ENCODE measurements at places on chromosomes 4 and X.
A peak's percentile ranks its signal among the peaks of the same experiment; 100 is the strongest.

DNA sequence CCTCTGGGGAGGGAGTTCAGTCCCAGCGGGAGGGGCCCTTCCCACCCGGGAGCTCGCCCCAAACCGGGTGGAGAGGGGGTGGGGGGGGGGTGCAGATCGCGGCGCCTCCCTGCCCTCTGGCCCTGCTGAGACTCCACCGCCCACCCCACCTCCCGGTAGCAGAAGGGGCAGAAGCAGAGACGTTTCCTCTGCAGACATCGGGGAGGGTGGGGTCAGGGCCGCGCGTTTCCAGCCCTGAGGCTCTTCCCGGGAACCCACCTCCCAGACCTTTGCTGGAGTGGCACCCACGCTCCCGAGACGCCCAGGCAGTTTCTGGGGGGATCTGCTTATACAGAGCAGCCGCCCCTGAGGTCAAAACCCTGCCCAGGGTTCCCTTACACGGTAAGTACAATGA is 30.2 kb downstream of the CPLX1 start:
- no peak for DNase-seq

DNA sequence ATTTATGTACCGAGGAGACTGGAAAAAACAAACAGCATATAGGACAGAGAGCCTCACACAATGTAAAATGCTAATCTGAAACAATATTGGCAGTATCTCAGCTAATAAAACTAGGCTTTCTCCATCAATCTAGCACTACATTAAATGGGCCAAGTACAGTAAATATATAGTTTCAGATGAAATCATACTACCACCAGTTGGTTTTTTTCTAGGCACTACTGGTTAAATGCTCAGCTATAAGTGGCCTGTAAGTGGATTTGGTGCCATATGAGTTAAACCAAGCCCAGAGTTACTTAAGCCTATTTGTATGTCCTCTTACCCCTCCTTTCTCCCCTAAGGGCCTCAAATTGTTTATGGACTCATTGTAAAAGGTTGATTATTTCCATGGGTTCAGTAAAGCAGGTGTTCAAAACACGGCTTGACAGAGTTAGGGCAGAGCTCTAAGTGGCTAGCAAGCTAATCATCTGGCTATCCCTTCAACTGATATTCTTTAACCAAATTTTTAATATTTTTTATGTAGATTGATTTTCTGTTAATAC is 57.5 kb downstream of the FAM13A start:
- no peak for DNase-seq

DNA sequence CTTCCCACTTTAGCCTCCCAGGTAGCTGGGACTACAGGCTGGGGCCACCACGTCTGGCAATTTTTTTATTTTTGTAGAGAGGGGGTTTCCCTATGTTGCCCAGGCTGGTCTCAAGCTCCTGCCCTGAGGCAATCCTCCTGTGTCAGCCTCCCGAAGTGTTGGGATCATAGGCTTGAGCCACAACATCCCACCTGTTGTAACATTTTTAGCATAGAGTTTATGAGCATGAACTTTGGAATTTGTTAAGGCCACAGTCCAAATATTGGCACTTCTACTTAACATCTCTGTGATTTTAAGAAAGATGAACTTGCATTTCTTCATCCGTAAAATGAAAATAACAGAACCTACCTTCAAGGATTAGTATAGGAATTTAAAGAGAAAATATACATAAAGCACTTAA is 445.6 kb downstream of the IQCM start:
- DNase-seq: no peak

GRCh38 chr4:6964858-6965257 is 55.2 kb downstream of the TBC1D14 start:
- no peak for DNase-seq

- DNase-seq: no peak
These were observed 793 bp downstream of the NALF2 start for GRCh38 chrX:69504626-69505612.

DNA sequence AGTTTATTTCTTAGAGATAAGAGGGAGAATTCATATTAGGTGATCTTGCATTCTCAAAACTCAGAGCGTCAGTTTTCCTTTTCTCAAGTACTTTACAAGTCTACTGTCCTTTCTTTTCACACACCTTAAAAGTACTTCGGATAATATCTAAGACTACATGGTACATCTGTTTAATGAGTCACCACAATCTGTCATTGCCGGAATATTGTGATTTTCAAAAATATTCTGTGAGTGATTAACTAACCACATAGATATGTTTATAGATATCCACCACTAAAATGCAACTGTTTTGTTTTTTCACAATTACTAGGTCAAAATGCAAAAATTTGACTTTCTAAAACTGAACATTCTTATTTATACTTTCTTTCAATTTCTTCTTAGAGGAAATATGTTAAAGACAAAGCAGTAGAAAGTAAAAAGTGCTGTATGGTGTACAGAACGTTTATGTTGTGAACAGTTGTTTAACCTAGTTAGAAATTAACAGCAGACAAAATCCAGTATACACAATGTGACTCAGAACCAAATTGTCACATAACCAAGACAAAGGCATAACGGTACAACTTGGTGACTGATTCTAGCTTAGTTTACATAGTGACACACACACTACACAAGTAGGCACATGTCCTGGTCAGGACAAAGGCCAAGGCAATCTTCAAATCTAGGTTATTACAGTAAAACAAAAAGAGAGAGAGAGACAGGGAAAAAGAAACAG is 482.9 kb downstream of the NAF1 start:
- no peak for DNase-seq

DNA sequence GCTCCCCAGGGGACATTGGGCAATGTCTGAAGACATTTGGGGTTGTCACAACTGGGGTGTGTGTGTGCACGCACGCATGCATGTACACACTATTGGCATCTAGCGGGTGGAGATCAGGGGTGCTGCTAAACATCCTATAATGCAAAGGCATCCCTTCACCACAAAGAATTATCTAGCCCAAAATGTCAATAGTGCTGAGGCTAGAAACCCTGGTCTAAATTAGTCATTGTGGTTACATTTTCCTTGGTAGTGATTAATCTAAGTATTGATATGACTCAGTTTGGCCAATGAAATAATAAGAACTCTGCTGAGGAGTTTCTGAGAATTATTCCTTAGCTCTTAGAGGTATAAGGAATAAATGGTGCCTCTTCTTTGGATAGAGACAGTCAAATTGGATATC is 200.2 kb downstream of the CLCN4 start:
- no peak for DNase-seq

GRCh38 chrX:35244088-35244741 is 301.6 kb downstream of the FAM47B start:
- DNase-seq: no peak

- no peak for DNase-seq
These were observed 15.6 kb downstream of the PPP2R3B start for GRCh38 chrX:370963-371745.

DNA sequence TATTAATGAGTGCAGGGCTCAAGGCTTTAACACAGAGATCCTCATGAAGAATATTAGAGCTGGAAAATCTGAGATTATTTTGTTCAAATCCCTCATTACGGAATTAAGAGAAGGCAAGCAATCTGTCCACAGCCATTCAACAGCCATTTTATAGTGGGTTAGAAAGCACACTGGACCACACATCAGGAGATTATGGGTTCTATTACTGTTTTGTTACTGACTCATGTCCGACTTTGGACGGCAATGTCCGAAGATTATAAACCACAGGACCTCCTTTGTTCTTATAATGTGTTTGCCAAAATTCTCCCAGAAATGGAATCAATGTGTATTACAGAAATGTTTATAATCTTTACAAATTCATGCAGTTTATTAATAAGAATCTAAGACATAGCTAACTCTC is 8.1 kb downstream of the LAMTOR3 start:
- no peak for DNase-seq

- no peak for DNase-seq
These were observed 3.1 kb downstream of the TADA2B start for GRCh38 chr4:7045961-7046921.

GRCh38 chrX:8711401-8711800 is 20.5 kb downstream of the ANOS1 start:
- no peak for DNase-seq

GRCh38 chr4:65510976-65511375 is 159.3 kb downstream of the EPHA5 start:
- peak; percentile 20 for DNase-seq

DNA sequence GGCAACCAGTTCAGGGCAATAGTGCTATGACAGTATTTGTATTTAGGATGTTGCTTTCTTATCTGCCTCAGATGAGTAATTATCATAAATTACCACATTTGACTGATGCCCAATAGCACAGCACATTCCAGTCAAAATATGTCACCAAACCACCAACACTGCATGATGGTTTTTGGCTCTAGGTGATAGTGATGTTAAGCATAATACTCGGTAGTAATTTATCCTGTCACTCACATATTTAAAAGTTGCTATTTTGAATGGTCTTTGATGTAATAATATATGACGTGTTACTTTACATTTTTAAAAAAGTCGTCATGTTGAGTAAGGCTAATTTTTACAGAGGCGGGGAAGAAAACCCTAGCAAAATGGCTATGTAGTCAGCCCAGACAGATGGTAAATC is 42.5 kb downstream of the UNC5C start:
- DNase-seq: peak; percentile 11

DNA sequence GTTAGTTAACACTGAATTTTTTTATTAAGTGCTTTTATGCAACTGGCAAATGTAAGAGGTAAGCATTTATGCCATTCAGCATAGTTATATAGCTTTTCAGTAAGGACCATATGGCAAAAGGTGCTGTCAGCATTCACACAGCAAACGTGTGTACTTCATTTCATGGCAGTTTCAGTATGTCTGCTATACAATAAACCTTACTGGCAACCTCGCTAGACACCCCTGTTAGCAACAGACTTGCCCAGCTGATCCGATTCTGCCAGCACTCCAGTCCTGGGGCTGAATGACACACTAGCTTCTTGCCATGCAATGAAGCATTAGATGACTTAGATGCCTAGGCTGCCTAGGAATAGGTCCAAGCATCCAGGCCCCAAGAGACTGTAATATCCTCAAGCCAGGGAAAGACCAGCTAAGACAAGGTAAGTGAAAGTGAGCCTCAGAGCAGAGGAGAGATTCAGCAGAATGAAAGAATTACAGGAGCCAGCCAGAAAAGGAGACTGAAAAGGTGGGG is 47.3 kb upstream of the DOCK11 start:
- DNase-seq: no peak

DNA sequence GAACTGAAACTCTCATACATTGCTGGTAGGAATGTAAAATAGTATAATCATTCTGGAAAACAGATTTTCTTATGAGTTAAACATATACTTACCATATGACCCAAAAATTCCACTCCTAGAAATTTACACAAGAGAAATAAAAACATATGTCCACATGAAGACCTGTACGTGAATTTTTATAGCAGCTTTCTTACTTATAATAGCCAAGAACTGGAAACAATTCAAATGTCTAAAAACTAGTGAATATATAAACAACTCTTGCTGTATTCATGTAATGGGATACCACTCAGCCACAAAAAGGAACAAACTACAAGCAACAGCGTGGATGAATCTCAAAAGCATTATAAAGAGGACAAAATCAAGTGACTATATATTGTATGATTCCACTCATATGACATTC is 27.5 kb downstream of the TMEM156 start:
- DNase-seq: no peak

- no peak for DNase-seq
These were observed 109.4 kb upstream of the INTU start for GRCh38 chr4:127523369-127523768.

DNA sequence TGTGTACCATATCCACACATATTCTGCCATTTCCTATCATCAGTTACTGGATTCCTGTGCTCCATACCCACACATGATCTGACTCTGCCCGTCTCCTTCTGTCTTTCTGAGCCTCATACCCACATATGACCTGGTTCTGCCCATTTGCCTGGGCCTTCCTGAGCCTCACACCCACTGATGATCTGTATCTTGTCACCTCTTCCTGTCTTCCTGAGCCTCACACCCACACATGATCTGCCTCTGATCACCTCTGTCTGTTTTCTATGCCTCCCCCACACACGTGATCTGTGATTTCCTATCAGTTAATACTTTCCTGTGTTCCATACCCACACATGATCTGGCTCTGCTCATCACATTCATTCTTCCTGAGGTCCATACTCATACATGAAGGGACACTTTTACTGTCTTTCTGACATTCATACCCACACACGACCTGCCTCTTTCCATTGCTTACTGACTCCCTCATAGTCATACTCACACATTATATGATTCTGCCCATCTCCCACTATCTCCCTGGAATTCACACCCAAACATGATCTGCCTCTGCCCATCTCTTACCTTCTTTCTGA is 32.5 kb downstream of the SCML1 start:
- no peak for DNase-seq

DNA sequence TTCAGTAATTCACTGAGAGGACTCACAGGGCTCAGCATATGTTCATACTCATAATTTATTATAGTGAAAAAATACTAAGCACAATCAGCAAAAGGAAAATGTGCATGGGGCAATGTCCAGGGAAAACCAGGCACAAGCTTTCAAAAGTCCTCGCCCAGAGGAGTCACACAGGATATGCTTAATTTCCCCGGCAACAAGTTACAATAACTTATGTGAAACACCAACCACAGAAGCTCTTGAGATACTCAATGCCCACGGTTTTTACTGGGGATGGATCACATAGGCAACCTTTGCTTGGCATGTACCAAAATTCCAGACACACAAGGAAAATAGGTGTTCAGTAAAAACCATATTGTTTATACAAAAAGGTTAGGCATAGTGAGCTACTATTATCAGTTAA is 38.5 kb upstream of the STPG2 start:
- no peak for DNase-seq

DNA sequence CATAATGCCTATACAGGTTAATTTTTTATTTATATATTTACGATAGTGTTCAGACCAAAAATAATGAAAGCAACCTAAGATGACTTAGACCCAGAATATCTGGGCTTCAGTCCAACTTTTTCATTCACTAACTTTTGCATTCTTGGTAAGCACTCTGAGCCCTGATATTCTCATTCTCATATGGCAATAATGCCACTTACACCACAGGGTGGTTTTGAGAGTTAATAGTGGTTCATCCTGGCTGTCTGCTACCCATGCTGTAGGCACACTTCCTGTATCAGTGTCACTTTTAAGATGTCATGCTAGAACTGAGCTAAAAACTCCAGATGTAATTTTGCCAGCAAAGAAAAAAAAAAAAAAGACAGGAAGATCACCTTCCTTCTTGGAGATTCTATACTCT is 508.7 kb upstream of the FMR1 start:
- DNase-seq: no peak

Data from fibroblast of skin of left quadriceps (primary cell).